ENCODE measurements at places on chromosomes 7 and 10. TPM values are rescaled to one million over a fixed set of nuclear protein-coding genes. Genes with fewer than 3 reads are reported as not detected.

The ZNF853 gene
- 20.0 TPM for total RNA-seq

The PRTFDC1 gene
- total RNA-seq: 11.4 TPM

The JCAD gene
- total RNA-seq: 119 TPM

The GARIN1A gene
- total RNA-seq: 0.49 TPM

The TAS2R41 gene
- total RNA-seq: 1.6 TPM

DNA sequence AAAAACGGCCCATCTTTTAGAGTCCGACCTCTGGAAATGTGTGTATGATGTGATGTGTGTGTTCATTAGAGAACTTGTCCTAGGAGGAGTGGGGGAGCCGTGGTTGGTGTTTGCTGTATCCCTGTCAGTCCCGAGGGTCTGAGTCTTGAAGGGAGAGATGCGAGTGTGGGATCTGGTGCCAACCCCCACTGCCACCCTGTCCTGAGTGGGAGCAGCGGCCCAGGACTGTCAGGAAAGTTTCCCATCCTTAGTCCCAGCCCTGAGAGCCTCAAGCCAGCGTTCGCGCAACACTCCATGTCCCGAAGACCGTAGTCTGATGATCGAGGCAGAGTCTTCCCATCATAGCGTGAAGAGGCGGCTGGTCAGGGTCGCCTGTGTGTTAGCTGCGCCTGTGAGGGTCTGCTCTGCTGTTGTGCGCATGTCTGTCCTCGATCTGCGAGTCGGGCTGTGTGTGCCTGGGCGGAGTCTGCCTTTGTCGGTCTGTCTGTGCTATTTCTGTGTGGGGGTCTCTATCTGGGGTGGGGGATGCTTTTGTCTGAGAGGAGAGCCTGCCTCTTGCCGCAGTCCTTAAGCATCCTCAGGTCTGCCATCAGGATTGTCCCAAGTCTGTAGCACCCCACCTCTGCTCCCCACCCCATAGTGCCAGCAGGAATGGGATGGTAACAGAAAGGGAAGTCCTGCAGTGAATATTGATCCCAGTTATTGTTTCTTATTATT, 514 bp upstream of the CHAT start:
- peak; percentile 48 for DNase-seq

DNA sequence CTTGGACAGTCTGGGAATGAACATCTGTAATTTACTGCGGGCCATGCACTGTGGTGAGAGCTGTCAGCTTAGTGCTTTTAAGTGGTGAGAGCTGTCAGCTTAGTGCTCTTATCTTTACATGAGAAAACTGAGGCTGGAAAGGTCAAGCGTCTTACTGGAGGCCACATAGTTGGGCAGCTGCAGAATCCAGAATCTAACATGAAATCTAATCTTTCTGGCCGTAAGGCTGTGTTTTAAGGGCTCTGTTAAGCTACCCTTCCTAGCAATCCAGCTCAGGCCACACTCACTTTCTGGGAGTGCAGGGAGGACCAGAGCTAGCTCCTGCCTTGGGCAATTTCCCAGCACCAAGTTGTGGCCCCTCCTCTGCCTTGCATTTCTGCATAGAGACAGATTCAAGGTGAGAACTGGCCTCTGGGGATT, 70.2 kb downstream of the SORCS3 start:
- DNase-seq: no peak

GRCh38 chr7:120867932-120868331, 10.0 kb upstream of the TSPAN12 start:
- DNase-seq: no peak

GRCh38 chr7:98788966-98789365, 80.8 kb downstream of the TMEM130 start:
- DNase-seq: no peak

GRCh38 chr10:80458263-80458625, 4.1 kb downstream of the TSPAN14 start:
- DNase-seq: no peak

- no peak for DNase-seq
Observed at GRCh38 chr10:15748126-15748525, 28.4 kb upstream of the ITGA8 start.

GRCh38 chr10:520402-520787, 169.1 kb downstream of the DIP2C start:
- DNase-seq: peak; percentile 77

DNA sequence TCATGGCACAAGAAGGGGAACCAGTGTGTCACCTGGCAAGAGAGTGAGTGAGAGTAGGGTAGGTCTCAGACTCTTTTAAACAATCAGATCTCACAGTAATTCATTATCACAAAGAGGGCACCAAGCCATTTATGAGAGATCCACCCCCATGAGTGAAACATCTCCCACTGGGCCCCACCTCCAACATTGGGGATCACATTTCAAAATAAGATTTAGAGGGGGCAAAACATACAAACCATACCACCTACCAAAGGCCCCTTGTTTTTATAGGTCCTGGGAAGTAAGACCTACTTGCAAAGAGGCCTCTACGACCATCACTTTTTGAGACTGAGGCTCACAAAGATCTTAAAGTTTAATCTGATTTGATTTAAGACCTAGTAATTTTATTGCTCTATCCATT, 134.9 kb downstream of the NRCAM start:
- no peak for DNase-seq

GRCh38 chr7:157557263-157557662, 220.5 kb downstream of the DNAJB6 start:
- DNase-seq: peak; percentile 19

GRCh38 chr7:47452295-47452694, 129.6 kb downstream of the TNS3 start:
- no peak for DNase-seq

GRCh38 chr10:88270871-88271713, 312.0 kb downstream of the RNLS start:
- DNase-seq: no peak

- no peak for DNase-seq
Observed at GRCh38 chr10:62852961-62853702, 37.0 kb upstream of the EGR2 start.

DNA sequence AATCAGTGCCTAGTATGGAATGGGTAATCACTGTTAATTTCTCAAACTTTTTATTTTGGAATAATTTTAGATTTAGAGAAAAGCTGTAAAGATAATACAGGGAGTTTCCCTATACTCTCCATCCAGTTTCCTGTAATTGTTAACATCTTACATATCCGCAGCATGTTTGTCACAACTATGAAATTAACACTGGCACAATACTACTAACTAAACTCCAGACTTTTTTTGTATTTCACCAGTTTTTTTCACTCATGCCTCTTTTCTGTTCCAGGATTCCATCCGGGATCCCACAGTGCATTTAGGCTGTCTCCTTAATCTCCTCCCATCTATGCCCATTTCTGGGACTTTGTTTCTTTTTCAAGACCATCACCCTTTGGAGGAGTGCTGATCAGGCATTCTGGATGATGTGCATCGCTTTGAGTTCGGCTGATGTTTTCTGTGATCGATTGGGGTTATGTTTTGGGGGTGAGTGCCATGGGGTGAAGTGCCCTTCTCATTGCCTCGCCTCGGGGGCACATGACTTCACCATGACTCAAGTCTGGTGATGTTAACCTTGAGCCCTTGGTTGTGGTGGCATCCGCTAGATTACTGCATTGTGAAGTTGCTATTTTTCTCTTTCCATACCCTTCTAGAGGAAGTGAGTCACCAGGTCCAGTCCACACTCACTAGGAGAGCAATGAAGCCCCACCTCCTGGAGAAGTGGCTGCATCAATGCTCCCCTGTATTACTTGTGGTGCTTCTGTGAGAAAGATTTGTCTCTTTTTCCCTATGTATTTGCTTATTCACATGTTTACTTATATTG, 43.9 kb upstream of the GRB10 start:
- no peak for DNase-seq

DNA sequence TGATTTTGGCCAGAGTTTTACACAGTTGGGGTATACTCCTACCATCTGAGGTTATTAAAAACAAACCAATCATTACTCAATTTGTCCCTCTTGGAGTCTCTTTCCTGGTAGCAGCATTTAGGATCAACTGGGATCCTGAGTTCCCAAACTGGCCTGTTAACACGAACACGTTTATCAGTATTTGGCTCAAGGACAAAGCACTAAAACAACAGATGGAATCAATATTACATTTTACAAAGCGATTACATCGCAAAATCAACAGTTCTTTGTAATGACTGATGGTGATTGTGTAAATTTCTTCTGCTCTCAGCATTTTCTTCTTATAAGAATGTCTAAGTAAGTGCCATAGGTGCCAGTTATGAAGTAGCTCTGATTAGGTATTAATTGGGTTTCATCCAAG, 582.9 kb upstream of the ANKRD30A start:
- DNase-seq: no peak

GRCh38 chr7:71482284-71482683, 350.3 kb downstream of the GALNT17 start:
- DNase-seq: no peak

- DNase-seq: no peak
Observed at GRCh38 chr10:23826421-23826820, 382.5 kb upstream of the KIAA1217 start.

- no peak for DNase-seq
Observed at GRCh38 chr10:15789793-15790525, 70.2 kb upstream of the ITGA8 start.

GRCh38 chr7:21334906-21335305, 93.0 kb upstream of the SP4 start:
- DNase-seq: no peak

Measured in sigmoid colon (tissue), 7 donors.